ENCODE measurements at places on chromosomes 1 and 21. TPM values are rescaled to one million over a fixed set of nuclear protein-coding genes. Genes with fewer than 3 reads are reported as not detected.

DNA sequence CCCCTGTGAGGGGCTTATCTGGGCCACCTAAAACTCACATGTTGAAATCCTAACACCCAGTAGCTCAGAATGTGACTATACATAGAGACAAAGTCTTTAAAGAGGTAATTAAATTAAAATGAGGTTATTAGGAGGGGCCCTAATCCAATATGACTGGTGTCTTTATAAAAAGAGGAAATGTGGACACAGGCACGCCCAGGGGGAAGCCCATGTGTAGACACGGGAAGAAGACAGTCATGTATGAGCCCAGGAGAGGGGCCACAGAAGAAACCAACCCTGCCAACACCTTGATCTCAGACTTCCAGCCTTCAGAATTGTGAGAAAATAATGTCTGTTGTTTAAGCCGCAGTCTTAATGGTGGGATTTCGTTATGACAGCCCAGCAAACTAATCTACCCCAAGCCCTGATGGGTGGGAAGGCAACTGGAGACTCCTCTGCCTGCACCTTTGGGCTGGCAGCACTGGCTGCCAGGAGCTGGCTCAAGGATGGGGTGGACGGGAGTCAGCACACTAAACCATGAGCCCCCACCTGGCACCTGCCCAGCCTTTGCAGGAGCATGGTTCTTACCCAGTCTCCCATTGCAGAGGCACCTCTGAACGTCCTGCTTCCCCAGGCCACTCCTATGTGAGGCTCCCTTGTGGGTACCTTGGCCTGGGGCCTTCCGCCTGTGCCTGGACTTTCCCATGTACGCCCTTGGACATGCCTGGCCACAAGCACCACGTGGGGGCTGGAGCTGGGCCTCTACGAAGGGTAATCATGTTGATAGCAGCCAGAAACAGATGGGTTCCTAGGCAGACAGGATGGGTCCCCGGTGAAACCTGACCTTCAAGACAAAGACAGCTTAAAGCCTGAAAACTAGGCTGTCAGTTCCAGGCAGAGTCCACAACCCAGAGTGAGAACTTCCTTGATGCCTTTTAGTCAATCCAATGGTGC lies 57.1 kb upstream of the DMRTB1 start:
- DNase-seq = no peak

The DIRAS3 gene
- 3.4 TPM for polyA plus RNA-seq

The RNU1-1 gene
- polyA plus RNA-seq = not detected

The FCRL3 gene
- 0.04 TPM for polyA plus RNA-seq

The SYPL2 gene
- polyA plus RNA-seq = 4.5 TPM

DNA sequence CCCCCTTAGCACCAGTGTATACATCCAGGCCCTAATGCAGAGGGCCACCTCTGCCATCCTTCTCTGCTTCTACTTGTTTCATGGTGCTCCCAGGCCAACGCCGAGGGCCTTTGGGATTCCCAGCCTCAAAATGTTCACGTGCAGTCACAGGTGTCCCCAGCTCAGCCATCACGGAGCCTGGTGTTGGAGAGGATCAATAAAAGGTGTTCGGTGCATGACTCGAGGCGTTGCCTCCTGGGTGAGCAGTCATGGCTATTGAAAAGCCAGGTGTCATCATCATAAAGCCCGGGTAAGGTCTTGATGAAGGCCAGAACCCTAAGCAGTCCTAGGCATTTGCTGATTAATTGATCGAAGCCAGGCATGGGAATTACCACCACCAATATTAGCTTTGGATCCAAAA lies 76.1 kb downstream of the ABCA4 start:
- DNase-seq = no peak

The FAM151A gene
- polyA plus RNA-seq = 0.10 TPM

The CACNA1E gene
- polyA plus RNA-seq = 0.01 TPM

GRCh38 chr1:32828341-32828740 lies 10.9 kb downstream of the S100PBP start:
- DNase-seq = no peak

The SH2D2A gene
- polyA plus RNA-seq = 0.70 TPM

DNA sequence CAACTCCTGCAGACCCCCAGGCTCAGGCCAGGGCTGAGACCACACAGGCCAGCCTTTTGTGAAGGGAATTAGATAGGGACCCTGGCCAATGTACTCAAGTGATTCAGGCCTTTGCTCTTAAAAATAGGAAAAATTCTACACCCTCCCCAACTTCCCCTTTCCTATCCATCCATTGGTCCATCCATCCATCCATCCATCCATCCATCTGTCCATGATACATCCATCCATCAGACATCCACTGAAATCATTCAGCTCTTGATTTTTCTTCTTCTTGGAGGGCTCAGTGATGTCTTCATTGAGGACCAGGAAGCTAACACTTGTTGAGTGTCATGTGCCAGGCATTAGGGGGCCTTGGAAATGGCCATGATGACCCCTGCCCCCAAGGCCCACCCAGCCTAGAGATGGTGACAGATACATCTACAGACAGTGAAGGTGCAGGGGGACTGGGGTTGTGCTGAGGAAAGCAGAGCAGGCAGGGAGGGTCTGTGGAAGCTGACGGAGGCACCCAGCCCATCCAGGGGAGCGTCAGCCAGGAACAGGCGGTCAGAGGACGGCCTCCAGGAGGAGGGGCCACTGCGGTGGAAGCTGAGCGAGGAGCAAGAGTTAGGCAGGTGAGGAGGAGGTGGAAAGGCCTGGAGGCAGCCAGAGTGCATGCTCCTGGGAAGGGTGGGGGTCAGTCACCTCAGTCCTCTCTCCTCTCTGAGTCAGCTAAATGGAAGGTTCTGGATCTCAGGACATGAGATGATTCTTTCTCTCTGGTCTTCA lies 81.9 kb downstream of the EPHB2 start:
- no peak for DNase-seq

- DNase-seq = no peak
Measured at GRCh38 chr1:247528812-247529474, 7.3 kb downstream of the OR2C3 start.

- DNase-seq = no peak
Measured at GRCh38 chr21:20949884-20950283, 48.3 kb upstream of the NCAM2 start.

DNA sequence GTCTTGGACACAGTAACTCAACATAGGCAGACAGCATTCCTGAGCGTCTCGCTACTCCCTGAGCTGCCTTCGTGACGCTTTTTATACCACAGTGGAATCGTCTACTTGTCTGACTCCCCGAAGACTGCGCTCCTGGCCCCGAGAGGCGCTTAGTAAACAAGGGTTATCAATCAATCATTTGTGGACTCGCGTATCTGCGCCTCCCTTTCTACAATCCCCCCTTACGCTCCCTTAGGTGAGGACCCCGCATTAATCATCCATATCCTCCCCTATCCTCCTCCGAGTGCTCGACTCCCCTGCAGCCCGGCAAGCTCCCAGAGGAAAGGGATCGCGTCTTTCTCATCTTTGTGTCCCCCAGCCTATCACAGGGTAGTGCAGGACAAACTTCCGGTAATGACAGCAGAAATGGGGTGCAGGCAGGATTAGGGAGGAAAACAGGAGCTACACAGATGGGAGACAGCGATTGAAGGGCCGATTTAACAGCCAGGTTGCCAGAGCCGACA lies 522 bp downstream of the TMEM59 start:
- peak; percentile 46 for DNase-seq

GRCh38 chr1:96752394-96752793 lies 30.8 kb downstream of the PTBP2 start:
- no peak for DNase-seq

The OR2W3 gene
- 0.47 TPM for polyA plus RNA-seq

The NPHS2 gene
- polyA plus RNA-seq = 0.04 TPM

DNA sequence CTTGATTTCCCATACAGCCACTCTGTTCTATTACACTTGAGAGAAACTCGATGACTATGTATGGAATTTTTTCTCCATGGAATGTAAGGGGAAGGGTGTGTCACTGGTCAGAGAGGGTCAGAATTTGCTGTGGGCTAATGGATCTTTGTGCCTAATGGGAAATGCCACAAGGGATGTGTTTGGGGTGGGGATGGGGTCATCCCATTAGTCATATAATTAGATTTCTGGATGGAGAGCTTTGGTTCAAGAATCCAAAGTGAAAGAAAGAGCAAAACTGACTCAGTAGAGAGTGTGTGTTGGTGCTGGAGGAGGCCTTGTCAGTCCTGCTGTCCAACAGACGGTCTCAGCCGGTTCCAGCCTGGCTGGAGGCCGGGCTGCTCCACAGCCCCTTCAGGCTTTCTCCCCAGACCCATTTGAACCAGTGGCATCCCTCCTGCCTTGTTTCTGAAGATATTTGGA lies 86.4 kb downstream of the LAMC2 start:
- DNase-seq = no peak

DNA sequence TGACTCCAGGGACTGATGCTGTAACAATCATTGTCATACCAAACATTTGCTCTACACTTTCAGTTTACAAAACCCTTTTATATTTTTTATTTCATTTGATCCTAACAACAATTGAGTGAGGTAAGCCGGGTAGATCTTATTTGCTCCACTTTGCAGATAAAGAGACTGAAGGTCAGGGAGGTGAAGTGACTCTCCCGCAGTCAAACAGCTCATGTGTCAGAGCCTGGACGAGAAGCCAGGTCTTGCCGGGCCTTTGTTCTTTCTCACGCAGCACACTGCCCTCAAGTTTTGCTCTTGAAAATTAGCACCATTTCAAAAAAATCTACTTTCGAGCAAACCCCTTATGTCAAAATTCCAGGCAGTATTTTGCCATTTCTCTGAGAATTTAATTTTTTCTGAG lies 65.2 kb downstream of the CD247 start:
- no peak for DNase-seq

DNA sequence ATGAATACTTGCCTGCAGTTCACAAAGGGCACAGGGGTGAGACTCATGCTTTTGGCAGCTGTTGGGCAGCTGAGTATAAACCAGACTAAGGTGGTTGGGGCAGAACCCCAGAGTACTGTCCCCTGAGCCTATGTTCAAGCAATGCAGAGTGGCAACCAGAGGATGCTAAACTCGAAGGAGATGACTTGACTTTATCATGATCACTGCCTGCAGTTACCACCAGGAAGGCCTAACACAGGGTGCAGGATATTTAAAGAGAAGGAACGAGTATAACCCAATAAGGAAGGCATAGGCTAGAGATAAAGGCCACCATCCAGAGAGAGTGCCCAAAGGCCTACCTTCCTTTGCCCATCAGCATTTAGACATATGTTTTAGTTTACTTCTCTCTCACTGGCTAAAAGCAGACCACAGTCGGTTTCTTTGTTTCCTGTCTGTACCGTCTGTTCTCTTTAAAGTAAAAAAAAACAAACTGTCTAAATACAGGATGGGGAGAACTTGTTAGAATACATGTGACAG lies 83.3 kb downstream of the MPZL1 start:
- no peak for DNase-seq

DNA sequence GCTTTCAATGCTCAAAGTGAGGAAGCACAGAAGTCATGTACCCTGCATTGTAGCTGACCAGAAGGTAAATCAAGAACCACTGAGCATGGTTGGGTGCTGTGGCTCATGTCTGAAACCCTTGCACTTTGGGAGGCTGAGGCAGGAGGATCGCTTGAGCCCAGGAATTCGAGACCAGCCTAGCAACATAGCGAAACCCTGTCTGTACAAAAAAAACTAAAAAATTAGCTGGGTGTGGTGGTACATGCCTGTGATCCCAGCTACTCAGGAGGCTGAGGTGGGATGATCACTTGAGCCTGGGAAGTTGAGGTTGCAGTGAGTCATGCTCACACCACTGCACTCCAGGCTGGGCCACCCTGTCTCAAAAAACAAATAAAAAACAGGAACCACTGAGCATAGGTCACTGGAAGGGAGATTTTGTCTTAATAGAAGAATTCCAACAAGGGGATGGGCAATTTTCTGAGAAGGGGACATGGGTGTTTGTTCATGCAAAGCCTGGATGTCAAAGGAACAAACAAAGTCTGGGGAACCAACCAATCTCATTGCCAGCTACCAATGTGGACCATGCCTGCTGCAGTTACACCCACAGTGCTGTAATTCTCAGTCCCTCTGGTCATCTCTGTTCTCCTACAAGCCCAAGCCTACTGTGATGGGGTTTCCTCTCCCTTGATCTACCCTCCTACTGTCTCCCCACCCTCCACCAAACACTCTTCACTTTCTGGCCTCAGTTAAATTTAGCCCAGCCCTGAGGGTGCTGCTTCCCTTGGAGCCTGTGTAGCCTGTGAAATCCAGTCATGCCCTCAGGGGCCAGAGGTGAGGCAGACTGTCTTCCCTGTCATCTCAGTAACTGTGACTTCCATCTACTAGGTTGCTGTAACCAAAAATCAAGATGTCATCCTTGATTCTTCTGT lies 47.9 kb downstream of the ELF3 start:
- DNase-seq = no peak

The CDC42BPA gene
- 36.6 TPM for polyA plus RNA-seq

DNA sequence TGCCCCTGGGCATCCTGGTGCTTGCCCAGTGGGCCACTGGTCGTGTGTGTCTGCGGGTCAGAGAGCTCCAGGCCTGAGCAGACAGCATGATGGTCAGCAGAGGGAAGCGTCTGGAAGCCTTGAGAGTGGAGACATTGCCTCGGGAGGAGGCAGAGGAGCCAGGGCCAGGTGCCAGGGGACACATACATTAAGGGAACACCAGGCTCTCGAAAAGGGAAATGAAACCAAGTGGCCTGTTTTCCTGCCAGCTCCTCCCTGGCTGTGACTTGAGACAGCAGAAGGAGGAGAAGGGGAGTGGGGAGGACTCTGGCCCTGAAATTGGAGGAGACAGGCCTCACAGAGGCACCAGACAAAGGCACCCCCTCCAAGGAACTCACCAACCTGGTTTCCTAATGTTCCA lies 62.4 kb upstream of the LRP8 start:
- no peak for DNase-seq
